ENCODE measurements at places on chromosomes 4 and X.
A peak's percentile ranks its signal among the peaks of the same experiment; 100 is the strongest.

- no peak for DNase-seq
Measured at GRCh38 chr4:38223782-38224236, 263.6 kb downstream of the PTTG2 start.

GRCh38 chr4:116866106-116866505 lies 219.3 kb downstream of the TRAM1L1 start:
- DNase-seq: no peak

- DNase-seq: no peak
Measured at GRCh38 chr4:88097301-88097700, 61.1 kb downstream of the ABCG2 start.

GRCh38 chr4:174183259-174183658 lies 100.2 kb downstream of the FBXO8 start:
- no peak for DNase-seq

GRCh38 chr4:122781486-122781885 lies 45.1 kb upstream of the FGF2 start:
- no peak for DNase-seq

DNA sequence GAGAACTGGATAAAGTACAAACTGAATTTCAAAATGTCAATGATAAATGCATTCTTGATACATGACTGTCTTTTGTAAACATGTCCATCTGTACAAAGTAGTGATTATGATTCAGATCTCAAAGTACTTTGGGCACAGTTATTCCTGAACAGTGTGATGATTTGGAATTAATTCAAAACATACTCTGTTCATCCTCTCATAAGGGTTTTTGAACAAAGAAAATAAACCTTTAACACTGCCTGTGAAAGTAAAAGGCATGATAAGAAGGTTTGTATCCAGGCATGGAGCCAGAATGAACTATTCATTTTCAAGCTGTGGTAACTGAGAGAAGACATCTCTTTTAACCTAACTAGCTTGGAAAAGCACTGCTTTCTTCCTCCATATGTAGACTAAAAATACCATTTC lies 883 bp upstream of the KLHL4 start:
- DNase-seq: no peak

DNA sequence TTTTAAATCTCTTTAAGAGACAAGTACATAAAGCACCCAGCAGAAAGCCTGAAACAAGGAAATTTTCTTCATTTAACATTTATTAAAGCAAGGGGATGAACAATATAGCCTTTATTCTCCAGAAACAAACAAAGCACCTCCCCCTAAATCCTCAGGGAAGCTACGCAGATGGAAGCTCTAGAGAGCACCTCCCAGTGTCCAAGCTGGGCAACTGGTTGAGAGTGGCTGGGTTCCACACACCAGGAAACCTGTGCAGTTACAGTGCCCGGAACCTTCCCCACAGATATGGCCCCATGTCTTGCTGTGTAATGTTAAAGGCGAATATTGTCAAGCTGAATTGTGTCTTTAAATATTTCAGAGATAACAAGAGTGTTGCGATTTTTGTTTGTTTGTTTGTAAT lies 8.9 kb upstream of the TRIML1 start:
- no peak for DNase-seq

DNA sequence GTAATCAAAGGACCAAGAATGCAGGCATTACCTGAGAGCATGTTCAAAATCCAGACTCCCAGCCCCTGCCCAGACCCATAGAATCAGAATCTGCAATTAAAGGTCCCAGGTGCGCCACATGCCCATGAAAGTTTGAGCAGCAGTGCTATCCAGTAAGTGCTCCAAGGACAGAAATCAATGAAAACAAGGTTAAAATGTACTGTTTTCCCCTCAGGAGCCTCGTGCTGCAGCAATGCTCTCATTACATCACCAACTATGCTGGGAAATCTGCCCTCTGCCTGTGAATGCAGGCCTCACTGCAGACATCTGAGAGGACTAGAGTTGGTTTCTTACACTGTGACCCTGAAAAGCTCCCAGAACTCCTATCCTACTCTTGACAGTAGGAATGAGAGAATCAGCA lies 21.1 kb downstream of the ANXA5 start:
- DNase-seq: no peak

- no peak for DNase-seq
Measured at GRCh38 chr4:153248641-153249198, 44.5 kb downstream of the TRIM2 start.

DNA sequence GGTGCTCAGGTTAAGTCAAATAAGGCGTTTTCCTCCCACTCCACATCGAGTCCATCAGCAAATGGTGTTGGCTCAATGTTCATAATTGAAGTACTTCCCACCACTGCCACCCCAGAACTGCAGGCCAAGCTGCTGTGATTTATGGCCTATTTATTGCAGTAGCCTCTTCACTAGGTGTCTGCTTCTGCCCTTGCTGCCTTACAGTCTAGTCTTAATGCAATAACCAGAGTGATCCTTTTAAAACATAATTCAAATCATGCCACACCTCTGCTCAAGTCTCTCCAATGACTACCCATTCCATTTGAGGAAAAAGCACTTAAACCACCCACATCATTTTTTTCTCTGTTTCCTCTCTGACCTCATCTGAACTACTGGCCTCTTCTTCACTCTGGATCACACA lies 220.3 kb downstream of the KCNIP4 start:
- DNase-seq: no peak

- no peak for DNase-seq
Measured at GRCh38 chrX:102964940-102965339, 27.9 kb downstream of the RAB40AL start.

DNA sequence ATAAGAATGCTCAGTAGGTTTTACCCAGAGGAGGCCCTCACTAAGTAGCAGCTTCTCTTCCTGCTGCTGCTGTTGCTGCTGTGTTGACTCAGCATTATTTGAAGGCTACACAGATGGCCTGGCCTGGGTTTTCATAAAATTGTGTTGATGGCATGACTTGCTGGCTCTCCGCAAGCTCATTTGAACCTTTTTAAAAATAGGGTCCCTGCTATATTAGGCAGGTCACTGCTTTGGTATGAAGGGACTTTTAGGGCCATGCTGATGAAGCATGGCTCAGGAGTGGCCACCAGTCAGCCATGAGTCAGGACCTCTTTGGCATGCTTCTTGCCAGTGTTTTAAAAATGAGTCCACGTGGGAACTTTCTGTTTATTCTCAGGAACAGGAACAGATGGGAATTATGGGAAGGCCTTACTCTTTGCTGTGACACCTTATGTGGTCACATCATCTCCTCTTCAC lies 128.7 kb downstream of the MID1IP1 start:
- no peak for DNase-seq

DNA sequence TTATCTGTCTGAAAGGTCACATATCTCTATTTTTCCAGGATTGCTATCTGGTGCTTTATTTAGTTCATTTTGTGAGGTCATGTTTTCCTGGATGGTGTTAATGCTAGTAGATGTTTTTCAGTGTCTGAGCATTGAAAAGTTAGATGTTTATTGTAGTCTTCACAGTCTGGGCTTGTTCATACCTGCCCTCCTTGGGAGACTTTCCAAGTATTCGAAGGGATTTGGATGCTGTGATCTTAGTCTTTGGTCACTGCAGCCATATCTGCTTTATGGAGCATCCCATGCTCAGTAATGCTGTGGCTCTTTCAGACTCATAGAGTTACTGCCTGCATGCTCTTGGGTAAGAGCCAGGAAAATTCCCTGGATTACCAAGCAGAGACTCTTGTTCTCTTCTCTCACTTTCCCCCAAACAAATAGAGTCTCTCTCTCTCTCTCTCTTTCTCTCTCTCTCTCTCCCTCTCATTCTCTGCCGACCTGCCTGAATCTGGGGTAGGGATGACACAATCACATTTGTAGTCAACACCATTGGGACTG lies 130.0 kb downstream of the AR start:
- no peak for DNase-seq

- no peak for DNase-seq
Measured at GRCh38 chr4:38387348-38387747, 276.7 kb upstream of the KLF3 start.

GRCh38 chr4:178205826-178206225 lies 763.6 kb upstream of the AGA start:
- DNase-seq: no peak

- no peak for DNase-seq
Measured at GRCh38 chrX:14235004-14235403, 205.3 kb upstream of the GEMIN8 start.

GRCh38 chrX:78822157-78822690 lies 74.7 kb downstream of the LPAR4 start:
- no peak for DNase-seq

DNA sequence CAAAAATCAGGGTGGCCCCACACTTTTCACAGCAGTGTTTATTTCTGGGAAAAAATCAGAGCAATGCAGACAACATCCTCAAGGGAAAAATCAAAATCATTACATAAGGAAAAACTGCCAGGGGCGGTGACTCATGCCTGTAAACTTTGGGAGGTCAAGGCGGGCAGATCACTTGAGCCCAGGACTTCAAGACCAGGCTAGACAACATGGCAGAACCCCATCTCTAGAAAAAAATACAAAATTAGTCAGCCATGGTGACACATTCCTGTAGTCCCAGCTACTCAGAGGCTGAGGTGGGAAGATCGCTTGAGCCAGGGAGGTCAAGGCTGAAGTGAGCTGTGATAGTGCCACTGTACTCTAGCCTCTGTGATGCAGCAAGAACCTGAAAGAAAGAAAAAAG lies 102.8 kb downstream of the NAF1 start:
- DNase-seq: no peak

DNA sequence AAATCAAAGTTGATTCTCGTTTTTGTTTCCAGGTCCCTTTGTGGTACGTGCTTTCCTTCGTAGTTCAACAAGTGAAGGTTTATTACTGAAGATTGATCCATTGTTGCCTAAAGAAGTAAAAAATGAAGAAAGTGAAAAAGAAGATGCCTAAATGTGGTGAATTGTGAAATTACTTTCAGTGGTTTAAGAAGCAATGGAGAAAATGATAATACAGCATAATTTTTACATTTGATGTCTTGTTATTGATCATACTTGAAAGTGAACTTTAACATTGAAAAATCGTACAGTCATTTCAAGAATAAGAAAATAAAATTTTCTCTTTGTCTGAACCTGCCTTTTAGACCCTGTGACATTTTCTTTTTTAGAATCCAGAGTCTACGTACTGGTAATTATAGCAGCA lies 89.8 kb downstream of the MRPL1 start:
- DNase-seq: no peak

GRCh38 chr4:186105647-186106321 lies 1.3 kb downstream of the FAM149A start:
- DNase-seq: no peak

DNA sequence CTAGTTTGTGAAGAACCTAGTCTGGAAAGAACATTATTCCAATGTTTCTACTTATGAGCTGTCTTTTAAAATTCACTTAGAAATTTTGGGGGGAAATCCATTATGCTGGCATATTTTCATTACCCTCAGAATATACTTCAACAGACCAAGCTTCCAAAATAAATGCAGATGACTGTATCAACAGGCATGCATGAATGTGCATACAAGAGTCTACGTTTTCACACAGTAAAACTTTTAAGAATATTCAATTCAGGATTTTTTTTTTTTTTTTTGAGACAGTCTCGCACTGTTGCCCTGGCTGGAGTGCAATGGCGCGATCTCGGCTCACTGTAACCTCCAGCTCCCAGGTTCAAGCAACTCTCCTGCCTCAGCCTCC lies 49.7 kb downstream of the ABCG2 start:
- DNase-seq: no peak

- DNase-seq: no peak
Measured at GRCh38 chrX:10135561-10136399, 21.0 kb upstream of the CLCN4 start.

- no peak for DNase-seq
Measured at GRCh38 chrX:135347381-135348016, 38.2 kb downstream of the ETDC start.

DNA sequence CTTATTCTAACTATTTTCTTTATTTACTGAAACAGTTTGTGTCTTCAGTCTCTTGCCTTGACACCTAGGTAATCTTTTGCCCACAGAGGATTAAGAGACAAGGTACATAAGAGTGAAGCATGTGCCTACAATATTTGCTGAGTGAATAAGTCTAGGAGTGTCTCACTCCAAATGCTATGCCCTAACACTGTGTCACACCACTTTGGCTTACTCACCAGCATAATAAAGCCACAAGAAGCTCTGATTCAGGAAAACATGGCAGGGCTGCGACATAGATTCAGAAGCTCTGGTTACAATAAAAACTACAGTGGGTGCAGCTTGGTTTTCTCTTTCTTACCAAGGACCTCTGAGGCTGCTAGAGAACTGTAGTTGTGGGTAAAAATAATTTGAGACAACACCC lies 127.1 kb downstream of the RBM46 start:
- no peak for DNase-seq

GRCh38 chrX:134552351-134552750 lies 92.4 kb downstream of the HPRT1 start:
- DNase-seq: no peak

GRCh38 chr4:763922-764321 lies 58.3 kb downstream of the PCGF3 start:
- DNase-seq: peak; percentile 16

- no peak for DNase-seq
Measured at GRCh38 chrX:48497871-48498270, 10.9 kb upstream of the PORCN start.

- no peak for DNase-seq
Measured at GRCh38 chrX:44735498-44735897, 108.3 kb upstream of the DUSP21 start.
